ENCODE measurements at places on chromosomes 1 and 21.

- no peak for DNase-seq
Observed at GRCh38 chr1:18743233-18743632, 112.6 kb downstream of the PAX7 start.

DNA sequence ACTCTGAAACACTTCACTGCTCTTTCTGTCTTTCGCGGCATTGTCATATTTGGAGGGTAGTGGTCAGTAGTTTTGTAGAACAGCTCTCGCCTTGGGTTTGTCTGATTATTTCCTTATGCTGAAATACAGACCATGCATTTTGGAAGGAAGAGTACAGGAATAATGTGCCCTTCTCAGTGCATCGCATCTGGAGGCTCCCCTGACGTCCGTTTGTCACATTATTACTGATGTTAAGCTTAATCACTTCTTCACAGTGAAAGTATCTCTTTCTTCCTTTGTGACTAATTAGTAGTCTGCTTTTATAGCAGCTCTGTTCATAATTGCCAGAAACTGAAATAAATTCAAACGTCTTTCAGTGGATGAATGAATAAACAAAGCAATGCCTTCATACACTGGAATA is 85.7 kb upstream of the CXADR start:
- no peak for DNase-seq

- no peak for DNase-seq
Observed at GRCh38 chr1:82139751-82140468, 339.2 kb downstream of the ADGRL2 start.

DNA sequence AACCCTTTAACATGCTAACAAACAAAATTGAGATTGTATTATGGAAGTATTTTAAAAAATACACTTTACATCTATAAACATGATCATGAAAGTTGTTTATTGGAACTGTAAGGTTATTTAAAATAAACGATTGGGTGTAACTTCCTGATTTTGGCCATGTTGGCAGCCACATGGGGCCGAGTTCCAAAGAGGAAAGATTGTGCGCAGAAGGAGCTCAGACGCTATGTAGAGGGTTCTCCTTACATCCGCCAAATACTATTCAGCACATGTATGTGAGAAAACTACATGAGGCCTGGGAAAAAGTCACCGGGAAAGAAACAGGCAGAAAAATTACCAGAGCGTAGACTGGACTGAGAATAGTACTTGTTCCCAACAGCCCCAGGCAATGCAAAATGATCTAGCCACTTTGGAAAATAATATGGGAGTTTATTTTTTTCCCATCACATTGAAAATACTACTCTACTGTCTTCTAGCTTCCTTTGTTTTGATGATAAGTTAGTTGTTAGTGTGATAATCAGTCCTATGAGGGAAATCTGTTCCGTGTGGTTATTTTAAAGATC is 35.7 kb upstream of the B3GALT2 start:
- DNase-seq: no peak

GRCh38 chr1:167690053-167690452 is 31.7 kb upstream of the MPZL1 start:
- DNase-seq: no peak

Measured in activated gamma-delta T cell treated with anti-CD3 and anti-CD28 coated beads, Interleukin-2, amount 50 U/mL, for 16 hours (primary cell).